ENCODE measurements at places on chromosomes 6 and 20.

GRCh38 chr6:3226481-3227362 is 731 bp downstream of the TUBB2B start:
- DNase-seq = no peak

GRCh38 chr6:136191606-136192312 is 58.4 kb downstream of the MTFR2 start:
- DNase-seq = no peak

GRCh38 chr6:27260369-27260768 is 12.9 kb downstream of the PRSS16 start:
- no peak for DNase-seq

DNA sequence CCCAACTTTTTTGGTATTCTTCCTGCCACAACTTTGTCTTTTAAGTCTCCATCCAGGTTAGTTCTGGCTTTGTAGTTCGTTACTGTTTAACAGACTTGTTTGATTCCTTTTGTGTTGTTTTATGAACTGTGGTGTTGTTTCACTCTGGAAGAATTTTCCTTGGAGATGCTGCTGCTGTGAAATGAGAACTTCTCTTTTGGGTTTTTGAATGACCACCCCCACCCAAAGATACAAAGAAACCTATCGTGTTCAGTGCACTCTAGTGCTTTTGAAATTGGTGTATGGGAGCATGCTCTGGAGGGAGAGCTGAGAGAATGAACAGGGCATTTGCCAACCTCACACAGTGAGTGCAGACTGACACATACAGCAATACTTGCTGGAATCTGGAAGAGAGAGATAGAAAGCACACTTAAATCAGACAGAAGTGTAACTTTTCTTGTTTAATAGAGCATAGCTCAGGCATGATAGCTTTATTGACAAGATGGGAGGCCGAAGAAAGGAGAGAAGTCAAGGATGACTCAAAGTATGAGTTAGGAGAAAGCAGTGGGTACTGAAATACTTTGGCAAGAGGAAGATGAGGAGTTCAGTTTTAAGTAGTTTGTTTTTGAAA is 293.1 kb downstream of the SOX4 start:
- no peak for DNase-seq

DNA sequence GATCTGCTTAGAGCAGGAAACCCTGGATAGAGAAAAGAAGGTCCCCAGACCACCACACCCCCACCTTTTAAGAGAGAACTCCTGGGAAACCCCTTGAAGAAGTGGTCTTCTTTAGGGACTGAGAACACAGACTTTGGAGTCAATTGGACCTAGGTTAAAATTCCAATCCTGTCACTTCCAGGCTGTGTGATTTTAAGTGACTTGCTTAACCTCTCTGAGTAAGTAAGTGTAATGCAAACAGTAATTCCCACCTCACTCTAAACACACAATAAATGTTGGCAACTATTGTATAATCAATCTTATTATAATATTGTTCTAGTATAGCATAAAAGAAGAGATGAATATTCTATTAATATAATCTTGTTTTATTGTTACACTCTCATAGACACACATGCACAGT is 3.3 kb downstream of the TFEB start:
- no peak for DNase-seq

GRCh38 chr6:161270116-161270515 is 3.7 kb downstream of the AGPAT4 start:
- DNase-seq = no peak

GRCh38 chr6:137247724-137248123 is 28.5 kb upstream of the IFNGR1 start:
- DNase-seq = no peak

DNA sequence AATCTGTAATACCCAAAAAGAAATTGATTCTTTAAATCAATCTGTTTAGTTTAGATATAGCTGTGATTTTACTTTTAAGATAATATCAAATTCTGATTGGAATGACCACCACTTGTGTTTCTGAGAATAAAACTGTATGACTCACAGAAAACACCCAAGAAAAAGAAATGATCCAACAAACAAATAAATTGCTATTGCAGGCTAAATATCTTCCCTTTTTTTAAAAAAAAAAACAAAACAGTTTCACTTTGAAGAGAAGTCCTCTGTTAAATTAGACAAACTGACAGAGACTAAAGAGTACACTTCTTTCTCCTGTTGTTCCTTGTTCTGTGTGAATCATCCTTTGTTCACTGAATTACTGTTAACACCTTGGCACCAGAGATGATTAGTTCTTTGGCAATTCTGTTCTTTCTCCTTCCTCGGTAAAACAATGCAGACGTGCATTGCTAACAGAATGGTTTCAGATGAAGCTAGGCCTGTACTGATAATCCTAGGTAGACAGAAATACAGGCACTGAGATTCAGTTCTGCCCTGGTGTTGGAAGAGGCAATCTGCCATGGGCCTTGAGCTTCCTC is 895.2 kb upstream of the CITED2 start:
- no peak for DNase-seq
